ENCODE measurements at places on chromosomes 12 and 14.
A peak's percentile ranks its signal among the peaks of the same experiment; 100 is the strongest.

DNA sequence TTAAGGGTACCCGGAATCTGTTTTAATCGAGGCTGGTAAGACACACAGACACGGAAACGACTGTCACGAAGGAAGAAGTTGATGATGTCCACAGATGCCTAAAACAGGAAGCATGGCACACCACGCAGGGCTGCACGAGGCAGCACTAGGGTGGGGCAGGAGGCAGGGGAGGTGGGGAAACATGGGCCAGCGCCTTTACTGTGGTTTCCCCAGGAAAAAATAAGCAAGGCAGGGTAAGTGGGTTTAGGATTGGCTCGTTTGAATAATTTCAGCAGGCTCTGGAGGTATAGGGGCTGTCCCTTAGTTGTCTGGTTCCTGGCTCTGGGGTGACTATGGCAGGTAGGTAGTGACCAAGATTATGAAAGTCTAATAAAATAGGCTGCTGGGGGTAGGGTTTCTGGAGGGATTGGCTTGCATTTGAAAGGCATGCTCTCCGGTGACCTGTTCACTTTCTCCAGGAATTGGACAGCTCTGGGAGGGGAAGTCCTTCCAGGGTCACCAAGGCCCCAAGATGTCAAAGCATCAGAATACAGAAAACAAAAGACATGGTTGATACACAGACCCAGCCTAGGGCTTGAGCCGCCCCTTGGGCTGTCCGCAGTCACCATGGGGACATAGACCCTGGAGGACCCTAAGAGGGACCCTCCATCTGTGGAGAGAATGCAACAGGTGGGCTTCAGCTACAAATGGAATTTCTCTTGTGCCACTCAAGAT is 35.3 kb downstream of the MAP1LC3B2 start:
- no peak for DNase-seq

- no peak for DNase-seq
Measured at GRCh38 chr12:49552014-49552413, 13.2 kb downstream of the KCNH3 start.

GRCh38 chr12:109663795-109664194 is 49.8 kb upstream of the FAM222A start:
- no peak for DNase-seq

GRCh38 chr12:26572137-26572536 is 260.9 kb downstream of the ITPR2 start:
- no peak for DNase-seq

- peak; percentile 95 for DNase-seq
Measured at GRCh38 chr14:61608245-61609165, 86.8 kb upstream of the HIF1A start.

- DNase-seq = no peak
Measured at GRCh38 chr12:18868717-18869116, 130.8 kb downstream of the CAPZA3 start.

- no peak for DNase-seq
Measured at GRCh38 chr12:42056130-42056529, 88.5 kb downstream of the GXYLT1 start.

DNA sequence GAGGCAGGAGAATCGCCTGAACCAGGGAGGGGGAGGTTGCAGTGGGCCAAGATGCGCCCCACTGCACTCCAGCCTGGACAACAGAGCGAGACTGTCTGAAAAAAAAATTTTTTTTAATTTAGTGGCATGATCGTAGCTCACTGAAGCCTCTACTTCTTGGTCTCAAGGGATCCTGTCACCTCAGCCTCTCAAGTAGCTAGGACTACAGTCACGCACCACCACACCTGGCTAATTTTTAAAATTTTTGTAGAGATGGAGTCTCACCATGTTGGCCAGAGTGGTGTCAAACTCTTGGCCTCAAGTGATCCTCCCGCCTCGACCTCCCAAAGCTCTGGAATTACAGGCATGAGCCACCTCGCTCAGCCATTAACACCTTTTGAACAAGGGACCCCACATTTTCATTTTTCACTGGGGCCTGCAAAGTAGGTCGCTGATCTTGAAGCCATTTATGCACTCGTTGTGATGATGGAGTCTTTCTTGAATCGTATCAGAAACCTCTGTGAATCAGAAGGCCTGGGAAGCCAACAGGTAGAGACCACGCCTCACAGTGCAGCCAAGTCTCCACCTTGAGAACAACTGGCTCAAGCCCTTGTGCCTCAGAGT is 5.9 kb downstream of the HCAR1 start:
- no peak for DNase-seq

GRCh38 chr12:51341251-51342007 is 5.0 kb downstream of the CELA1 start:
- peak; percentile 2 for DNase-seq

GRCh38 chr14:24409192-24409591 is 10.4 kb downstream of the NYNRIN start:
- DNase-seq = no peak

DNA sequence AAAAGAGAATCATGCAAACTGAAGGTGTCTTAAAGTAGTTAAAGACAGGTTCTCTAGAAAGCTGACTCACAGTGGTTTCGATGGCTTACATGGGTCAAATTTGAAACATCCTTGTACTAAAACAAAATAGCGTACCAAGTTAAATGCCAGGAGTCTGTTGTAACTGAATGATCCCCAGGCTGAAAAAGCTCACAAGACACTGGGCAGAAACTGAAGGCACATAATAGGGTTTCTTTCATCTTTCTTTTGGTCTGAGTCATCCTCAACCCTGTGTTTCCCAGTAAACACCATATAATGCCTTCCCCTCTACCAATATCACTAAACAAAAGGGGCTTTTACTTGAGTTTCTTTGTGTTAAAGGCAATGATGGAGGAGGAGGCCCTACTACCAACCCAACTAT is 12.8 kb downstream of the ZFYVE1 start:
- DNase-seq = no peak

GRCh38 chr14:79475887-79476532 is 735.3 kb downstream of the DIO2 start:
- no peak for DNase-seq

GRCh38 chr12:64806593-64807460 is 17.6 kb upstream of the TBC1D30 start:
- no peak for DNase-seq

GRCh38 chr12:118737985-118738540 is 243.3 kb upstream of the SRRM4 start:
- DNase-seq = no peak

DNA sequence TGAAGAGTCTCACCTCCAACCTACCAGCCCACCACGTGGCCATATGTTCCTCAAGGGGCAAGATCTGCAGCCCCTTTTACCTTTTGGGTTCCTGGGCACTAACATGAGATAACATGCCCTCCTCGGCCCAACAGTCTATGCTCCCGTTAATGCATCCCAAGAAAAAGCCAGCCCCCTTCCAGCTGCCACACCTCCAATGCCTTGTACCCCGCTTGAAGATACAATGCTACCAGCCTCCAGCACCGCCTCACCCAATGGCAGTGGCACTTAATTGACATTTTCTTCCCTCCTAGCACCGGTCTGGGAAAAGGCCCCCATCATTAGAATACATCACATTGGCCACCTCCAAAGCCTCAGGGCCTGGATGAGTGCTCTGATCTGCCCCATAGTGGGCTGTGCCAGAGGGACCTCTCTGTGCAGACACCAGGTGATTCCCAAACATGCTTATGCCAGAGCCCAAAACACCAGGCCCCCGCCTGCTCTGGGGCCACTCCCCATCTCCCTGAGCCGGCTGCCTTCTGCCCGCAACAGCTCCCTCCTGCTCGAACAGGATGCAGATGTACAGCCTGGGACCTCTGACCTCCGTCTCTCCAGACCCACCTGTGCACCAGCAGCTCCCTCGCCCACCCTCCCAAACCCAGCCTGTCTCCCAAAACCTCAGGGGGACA is 118.3 kb downstream of the NCOR2 start:
- DNase-seq = no peak

- DNase-seq = no peak
Measured at GRCh38 chr12:93007544-93007943, 78.4 kb upstream of the EEA1 start.

- peak; percentile 58 for DNase-seq
Measured at GRCh38 chr12:98516111-98516873, 902 bp downstream of the TMPO start.

- no peak for DNase-seq
Measured at GRCh38 chr14:60658211-60658690, 9.0 kb upstream of the SIX1 start.

DNA sequence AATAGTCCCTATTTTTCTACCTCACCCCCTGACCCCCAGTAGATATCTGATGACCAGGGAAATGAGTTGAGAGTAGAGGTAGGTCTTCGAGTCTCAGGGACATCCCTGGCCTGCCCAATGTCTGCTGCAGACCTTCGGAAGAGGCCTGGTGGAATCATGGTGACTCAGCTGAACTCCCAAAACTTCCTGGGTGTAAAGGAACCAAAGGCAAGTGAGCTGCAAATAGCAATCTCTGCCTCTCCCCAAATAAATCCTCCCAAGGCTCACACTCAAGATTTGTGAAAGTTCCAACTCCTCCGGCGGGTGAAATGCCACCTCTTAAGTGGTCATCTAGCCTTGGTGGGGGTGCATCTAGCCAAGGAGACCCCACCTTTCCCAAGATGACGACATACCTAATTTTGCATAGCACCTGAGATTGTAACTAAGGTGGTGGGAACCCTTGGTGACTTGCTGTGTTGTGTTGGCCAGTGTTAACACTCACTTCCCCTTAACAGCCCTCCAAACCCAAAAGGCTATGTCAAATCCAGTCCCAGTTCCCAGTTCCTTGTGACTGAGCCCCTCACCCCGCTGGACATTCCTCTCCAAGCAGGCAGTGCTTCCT is 6.3 kb downstream of the ZFP36L1 start:
- DNase-seq = no peak

- no peak for DNase-seq
Measured at GRCh38 chr12:105212438-105212837, 23.5 kb downstream of the APPL2 start.

DNA sequence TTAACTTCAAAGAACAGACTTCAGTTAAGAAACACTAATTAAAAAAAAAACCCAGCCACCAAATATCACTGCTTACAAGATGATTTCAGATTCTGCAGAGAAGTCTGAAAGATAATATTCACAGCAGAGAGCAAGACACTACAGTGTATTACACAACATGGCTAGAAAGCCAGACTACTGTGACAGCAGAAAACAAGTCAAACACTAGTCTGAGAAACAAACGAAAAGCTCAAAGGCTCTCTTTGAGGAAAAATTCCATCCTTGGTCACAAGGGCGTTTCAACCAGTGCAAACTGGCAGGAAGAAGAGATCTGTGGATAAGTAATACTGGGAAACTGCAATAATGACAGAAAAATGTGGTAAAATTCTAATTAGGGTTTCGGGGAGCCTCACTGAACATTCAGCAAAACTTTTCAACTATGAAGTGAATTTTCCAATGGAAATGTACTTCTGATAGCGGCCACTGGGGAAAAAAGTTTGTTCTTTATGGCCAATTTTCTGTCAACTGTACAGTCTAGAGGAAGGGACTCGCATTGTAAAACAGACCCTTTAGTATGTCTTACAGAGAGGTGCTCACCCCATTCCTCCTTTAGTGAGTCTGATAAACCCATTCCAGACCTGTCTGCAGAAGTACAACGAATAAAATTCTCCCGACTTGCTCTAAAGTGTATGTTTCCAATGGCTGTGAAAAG is 50.4 kb downstream of the ACADS start:
- DNase-seq = no peak

- DNase-seq = no peak
Measured at GRCh38 chr12:127107744-127108143, 1159.2 kb upstream of the TMEM132C start.

DNA sequence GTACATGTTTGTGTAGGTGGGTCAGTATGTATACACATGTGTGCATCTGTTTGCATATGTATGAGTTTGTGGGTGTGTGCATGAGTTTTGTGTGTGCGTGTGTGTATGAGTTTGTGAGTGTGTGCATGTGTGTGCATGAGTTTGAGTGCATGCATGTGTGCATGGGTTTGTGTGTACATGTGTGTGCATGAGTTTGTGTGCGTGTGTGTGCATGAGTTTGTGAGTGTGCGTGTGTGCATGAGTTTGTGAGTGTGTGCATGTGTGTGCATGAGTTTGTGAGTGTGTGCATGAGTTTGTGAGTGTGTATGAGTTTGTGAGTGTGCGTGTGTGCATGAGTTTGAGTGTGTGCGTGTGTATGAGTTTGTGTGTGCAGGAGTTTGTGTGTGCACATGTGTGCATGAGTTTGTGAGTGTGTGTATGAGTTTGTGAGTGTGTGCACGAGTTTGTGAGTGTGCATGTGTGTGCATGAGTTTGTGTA is 61.5 kb downstream of the FZD10 start:
- no peak for DNase-seq
